ENCODE measurements at places on chromosomes 4 and X.

DNA sequence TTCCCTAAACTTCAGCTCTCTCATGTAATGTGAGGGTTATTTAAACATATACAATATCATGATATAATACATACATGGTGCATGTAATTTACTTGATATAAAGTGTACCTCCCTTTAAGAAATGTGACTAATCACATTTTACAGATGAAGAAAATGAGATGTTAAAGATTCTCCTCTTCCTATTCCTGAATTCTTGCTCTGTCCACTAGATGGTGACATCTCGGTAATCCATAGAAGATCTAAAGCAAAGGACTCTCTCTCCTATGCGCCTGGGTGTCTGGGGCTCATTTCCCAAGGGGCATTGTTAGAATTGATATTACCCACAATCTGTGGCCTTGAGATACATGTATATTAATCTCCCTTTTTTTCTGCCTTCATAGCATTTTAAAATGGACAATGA, 804.9 kb downstream of the RAB28 start:
- peak; percentile 6 for DNase-seq

DNA sequence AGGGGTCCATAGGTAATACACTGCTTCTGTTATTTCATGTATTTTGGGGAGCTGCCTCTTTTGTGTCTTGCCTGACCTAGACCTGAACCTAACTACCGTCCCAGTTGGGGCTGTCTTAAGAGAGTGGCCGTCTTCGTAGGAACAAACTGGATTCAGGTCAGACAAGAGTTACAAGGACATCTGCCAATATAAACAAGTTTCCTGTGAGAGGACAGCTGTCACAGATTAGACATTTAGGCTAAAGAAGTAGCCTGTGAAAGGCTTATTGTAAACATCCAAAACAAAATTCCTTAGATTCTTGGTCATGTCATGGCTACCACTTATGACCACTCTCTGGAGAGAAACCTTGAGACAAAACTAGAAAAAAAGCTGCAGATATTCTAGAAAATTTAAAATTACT, 797.6 kb upstream of the AADAT start:
- no peak for DNase-seq

- peak; percentile 82 for DNase-seq
Measured at GRCh38 chr4:73721435-73721834, 18.9 kb upstream of the CXCL8 start.

DNA sequence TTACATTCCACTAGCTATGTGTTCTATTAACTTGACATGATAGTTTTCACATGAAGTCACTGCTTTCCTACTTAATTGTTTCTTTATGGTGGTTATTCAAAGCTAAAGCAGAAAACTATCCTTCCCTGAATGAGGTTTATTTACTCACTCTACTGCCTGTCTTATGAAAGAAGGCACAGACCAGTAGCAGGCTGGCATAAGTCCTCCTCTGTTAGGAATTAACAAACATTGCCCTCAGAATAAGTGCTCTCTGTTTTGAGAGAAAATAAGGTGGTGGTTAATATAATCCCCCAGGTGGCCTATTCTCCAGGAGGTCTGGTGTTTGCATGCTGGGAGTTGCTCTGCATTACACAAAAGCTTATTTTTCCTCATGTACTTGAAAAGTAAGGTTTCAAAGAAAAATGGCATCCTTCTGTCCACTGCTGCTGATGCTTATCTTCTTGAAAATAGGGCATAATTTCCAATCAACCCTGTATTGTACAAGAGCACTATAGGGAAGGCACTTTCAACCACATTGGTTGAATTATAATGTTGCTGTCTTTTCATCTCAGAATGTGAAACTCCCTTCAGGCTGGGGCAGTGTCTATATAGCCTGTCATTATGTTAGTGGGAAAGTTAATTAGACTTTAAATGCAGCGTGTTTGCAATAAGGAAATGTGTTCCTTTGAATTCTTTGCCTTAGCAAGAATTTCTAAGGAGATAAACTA, 119.7 kb upstream of the TBC1D9 start:
- no peak for DNase-seq

DNA sequence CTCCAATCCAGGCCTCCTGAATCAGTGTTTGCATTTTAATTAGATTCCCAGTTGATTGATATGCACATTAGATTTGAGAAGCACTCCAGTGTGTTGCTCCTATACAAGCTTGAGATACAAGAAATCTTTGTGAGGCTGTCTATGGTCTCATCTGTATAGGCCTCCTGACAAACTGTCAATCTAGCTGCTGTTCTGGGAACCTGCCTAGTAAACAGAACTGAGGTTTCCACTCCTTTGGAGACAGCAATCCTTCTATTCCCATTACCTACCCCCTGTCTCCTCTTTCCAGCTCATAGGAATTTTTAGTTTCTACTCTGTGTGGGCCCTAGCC, 306.1 kb upstream of the EMCN start:
- no peak for DNase-seq

- DNase-seq: peak; percentile 83
Measured at GRCh38 chr4:67436742-67437141, 108.6 kb downstream of the CENPC start.

- peak; percentile 86 for DNase-seq
Measured at GRCh38 chr4:120156120-120156718, 89.6 kb upstream of the MAD2L1 start.

- DNase-seq: no peak
Measured at GRCh38 chr4:43990551-43990950, 458.1 kb downstream of the KCTD8 start.

DNA sequence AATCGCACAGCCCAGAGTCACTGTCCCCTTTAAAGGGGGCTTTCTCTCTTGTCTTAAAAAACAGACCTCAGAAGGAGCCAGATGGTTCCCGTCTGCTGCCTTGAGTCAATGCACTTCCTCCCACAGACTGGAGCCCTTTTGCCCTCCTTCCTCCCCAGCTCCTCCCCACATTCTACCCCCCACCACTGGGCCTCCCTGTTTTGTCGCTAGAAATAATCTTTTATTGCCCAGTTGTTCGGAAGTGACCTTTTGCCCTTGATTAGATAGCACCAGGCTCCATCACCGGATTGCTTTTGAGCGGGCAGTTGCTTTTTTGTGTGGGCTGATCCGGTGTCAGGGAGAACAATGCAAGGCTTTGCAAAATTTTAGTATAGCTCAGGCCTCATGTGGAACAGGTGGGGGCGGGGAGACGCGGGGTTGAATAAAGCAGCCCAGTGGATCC, 47.7 kb downstream of the SPRY1 start:
- DNase-seq: no peak

DNA sequence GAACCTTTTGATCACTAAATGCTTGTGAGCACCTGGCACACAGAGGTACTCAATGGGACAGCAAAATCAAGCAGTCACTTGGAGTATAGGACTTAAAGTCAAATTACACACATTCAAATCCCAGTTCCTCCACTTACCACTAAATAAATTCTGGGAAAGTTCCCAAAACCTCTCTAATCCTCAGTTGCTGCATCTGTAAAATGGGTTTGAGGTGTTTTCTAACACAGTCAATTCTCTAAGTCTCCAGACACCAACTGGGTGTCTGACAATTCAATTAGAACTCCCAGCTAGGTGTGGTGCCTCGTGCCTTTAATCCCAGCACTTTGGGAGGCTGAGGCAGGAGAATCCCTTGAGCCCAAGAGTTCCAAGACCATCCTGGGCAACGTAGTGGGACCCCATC, 19.0 kb downstream of the QDPR start:
- DNase-seq: no peak

DNA sequence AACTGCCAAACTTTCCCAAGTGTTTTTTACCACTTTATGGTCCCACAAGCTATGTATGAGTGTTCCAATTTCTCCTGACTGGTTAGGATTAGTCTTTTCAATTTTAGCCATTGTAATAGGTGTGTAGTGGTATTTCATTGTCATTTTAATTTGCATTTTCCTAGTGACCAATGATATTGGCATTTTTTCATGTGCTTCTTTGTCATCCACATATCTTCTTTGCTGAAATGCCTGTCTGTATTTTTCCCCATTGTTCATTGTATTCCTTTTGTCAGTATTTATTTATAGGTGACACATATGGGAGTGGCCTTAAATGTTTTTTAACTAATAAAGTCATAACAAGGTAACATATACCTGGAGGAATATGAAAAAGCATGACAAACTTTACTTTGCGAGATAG, 9.2 kb upstream of the UBE2D3 start:
- peak; percentile 27 for DNase-seq

DNA sequence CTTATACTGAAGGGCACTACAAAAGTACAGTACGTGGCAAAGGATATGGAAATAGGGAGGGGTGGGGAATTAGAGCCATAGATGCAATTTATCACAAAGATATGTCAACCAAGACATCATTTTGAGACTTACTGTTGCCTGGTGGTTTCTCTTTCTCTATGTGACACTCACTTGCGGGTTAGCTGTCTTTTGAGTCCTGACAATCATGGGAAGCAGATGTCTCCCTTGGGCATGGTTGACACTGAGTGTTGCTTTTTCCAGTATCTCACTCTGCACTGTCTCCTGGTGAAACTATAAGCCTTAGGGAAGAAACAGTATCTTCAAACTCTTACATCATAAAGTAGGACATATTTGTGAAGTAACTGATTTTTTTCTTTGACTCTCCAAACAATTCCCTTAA, 383.5 kb upstream of the LCORL start:
- no peak for DNase-seq

- DNase-seq: no peak
Measured at GRCh38 chr4:127856196-127856812, 24.4 kb upstream of the PLK4 start.

GRCh38 chr4:135934026-135934425, 1598.3 kb downstream of the PCDH18 start:
- no peak for DNase-seq

DNA sequence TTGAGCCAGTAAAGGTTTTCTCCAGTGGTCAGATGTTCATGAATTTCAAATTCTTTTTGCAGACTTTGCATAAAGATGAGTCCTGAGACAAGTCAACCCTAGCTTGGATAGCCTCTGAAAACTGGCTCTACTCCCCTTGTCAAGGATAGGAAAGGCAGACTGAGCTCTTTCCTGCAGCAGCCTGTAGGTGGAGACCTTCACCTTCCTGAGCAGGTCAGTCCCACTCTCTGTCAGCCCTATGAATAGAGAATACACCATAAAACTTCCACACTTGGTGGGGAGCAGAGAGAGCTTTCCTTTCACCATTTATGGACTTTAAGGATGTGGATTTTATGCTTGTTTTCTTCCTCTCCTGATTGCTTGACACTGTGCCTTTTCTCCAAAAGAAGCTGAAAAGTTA, 41.9 kb downstream of the PCDH19 start:
- DNase-seq: peak; percentile 39

DNA sequence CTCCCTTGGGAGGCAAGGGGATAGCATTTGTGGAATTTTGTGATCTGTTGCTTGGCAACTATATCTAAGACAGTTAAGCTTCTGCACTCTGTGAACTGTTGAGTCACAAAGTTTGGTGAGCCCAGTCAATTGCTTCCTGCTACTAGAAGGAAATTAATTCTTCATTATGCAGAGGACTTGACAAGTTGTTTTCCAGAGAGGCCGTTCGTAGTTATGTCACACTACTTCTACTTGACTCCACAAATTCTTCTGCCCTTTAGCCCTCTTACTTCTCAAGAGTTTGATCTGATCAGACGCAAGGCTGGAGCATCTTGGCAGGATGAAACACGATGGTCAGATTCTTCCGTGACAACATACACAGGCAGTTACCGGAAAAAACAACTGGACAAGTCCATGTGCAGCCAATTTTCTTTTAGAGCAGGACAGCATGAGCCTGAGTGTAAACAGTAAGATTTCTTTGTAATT, at the start of gene C4orf51:
TSS of gene C4orf51 (plus strand) at position 156 of the 465 bp plus-strand sequence. CDS start at position 214, 58 bp downstream.
- DNase-seq: peak; percentile 59

DNA sequence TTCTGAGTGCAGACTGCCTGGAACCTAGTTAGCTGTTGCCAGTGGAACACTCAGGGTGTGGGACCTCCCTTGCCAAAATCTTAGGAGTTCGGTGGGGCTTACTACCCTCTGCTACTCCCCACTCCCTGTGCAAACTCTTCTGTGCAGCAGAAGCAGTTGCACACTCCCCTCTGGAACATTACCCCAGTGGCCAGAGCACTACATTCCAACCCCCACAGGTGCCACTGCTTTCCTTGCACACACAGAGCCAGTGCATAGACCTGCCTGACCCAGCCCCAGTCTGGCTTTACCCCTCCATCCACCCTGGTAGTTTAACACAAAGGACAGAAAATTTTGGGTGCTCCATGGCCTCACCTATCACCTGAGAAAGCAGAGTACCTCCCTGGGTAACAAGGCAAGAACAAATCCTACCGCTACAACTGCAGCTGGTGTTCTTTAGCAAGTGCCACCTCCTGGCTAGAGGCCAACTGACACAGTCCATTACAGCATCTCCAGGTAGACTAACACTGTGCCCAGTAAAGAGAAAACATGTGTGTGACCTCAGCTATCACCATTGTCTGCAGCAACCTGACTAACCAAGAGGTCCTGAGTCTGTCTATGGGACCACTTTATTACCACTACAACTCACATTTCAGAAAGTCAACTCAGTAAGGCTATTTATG, 11.5 kb upstream of the RASSF6 start:
- no peak for DNase-seq

- peak; percentile 35 for DNase-seq
Measured at GRCh38 chr4:169485086-169485485, 127.3 kb downstream of the NEK1 start.

DNA sequence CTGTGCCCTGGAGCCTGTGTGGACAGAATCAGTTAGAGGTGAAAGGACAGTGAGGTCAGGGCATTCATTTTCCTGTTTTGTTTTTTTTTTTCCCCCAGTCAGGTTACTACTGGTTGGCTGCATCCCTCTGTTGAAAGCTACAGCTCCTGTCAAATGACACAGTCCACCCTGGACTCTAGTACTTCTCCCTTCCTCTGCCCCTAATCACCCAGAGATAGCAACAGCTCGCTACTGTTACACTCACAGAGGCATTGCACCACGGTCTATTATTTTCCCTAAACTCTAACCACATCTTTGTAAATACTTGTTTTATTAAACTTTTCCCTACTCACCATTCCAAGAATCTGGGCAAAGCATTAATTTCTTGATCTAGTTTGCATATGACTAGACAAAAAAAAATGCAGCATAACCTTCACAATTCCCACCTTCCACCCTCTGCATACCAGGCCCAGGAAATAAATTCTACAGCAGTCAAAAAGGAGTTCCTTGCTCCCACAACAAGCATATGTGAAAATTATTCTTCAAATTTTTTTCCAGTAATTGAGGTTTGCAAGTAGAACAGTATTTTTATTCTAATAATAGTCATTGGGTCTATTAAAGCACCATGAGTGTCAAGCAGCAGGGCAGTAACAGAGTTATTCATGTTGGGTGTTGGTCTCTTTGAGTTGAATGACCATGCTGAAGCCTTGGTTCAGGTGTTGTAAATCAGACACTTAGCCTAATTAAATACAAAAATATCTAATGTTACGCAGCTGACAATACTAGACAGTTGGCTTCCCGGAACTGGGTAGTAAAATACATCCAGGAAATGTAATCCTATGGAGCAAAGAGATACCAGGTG, 329.2 kb downstream of the INPP4B start:
- peak; percentile 54 for DNase-seq

GRCh38 chr4:152369203-152369901, 166.5 kb downstream of the FBXW7 start:
- DNase-seq: no peak

Data from epithelial cell of esophagus (primary cell).